Activated naive CD8-positive, alpha-beta T cell treated with anti-CD3 and anti-CD28 coated beads for 36 hours (primary cell): ENCODE measurements at places on chromosomes 11 and 22.

DNA sequence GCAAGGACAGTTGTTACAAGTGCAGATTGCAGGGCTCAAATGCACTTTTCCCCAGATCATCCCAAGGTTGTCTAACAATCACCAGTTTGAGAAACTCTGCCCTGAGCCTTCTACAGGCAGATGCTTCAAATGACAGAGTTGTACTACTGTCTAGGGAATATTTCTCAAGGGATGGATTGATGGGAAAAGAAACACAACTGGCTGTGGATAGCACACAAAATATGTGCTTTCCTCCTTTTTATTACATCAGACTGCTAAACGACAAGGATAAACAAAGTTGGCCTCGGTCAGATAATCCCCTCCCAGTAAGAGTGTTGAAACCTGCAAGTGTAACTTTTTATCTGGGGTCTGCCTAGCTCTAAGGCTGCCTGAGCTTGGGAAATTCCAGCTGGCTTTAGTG is 46.6 kb upstream of the SORL1-AS1 start:
- no peak for DNase-seq

DNA sequence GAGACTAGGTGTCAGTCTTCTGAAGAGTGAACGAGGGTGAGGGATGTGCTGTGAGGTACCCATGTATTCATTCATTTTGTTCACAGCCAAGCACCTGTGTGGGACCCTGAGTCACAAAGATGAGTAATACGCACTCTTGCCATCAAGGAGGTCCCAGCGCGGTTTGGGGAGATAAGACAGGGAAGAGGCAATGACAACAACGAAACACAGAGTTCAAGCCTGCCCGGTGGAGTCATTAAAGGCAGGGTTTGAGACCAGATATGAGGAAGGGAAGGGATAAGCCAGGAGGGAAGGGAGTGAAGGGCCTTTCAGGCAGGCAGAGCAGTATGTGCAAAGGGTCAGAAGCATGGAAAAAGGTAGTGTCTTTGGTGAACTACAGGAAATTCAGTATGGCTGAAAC is 4.6 kb downstream of the DCHS1 start:
- DNase-seq: peak; percentile 49

DNA sequence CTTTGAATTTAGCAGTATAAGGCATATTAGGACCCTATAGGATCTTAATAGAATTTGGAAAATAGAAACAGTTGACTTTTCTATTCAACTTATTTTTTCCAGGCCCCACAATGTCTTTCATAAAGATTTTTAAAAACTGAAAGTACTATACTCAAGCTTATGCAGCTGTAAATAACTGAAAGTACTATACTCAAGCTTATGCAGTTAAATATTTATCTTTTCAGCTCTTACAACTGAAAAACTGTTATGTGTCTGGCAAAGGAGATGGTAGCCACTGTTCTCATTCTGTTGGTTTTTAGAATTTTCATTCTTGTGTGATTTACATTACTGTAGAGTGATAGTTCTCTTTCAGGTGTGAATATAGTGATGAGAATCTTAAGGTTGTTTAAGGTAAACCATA is 16.5 kb downstream of the HIPK3 start:
- DNase-seq: no peak

GRCh38 chr11:6586434-6587359 is 16.7 kb downstream of the RRP8 start:
- DNase-seq: no peak

- peak; percentile 16 for DNase-seq
Observed at GRCh38 chr11:114026355-114026754, 33.2 kb upstream of the ZBTB16 start.

DNA sequence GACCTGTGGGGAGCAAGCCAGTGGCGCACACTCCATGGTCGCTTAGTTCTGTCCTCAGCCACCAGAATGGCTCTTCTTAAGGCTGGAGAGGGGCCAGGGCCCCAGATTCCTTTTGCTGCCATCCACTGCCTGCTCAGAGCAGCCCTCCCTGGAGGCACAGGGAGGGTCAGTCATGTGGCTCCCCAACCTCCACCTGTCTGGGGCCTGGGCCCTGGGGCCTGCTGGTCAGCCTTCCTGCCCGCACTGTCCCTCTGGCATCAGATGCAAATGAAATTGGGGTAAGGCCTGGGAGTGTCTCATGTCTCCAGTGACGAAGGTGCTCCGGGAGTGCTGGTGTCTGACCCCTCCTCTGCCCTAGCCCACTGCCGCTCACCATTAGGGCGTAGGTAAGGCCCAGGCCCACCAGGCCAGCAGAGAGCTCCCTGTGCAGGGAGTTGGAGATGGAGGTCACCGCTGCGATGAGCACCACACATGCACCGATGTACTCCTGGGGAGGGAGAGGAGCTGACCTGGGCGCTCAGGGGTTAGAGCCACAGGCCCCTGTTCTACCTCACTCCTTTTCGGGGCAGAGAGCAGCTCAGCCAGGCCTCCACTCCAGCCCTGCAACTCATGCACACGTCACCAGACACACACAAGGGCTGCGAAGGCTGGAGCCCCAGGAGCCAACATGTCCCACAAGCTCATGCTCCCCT is 9.0 kb upstream of the KCNJ11 start:
- no peak for DNase-seq

DNA sequence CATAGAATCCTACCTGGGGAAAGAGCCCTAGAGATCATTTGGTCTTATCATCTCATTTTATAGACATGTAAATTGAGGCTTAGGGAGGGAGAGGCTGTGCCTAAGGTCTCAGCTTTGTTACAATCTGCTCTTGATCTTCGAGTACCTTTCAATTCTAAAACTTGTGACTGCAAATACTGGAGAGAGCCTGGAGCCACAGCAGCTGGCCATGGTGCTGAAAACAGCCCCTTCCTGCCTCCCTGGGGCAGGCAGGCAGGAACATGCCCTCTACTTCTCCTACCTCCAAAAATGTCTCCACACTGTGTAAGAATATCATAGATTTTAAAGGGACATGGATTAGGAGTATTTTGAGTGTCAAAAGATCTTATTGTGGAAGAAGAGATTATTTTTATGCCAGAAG is 52.2 kb downstream of the C22orf42 start:
- no peak for DNase-seq

- no peak for DNase-seq
Observed at GRCh38 chr11:1399386-1400316, 9.9 kb downstream of the BRSK2 start.

GRCh38 chr11:106121570-106122320 is 44.3 kb downstream of the AASDHPPT start:
- DNase-seq: no peak

- no peak for DNase-seq
Observed at GRCh38 chr11:111310088-111310487, 11.7 kb downstream of the POU2AF3 start.

GRCh38 chr22:46635756-46636155 is 15.6 kb downstream of the GRAMD4 start:
- no peak for DNase-seq

DNA sequence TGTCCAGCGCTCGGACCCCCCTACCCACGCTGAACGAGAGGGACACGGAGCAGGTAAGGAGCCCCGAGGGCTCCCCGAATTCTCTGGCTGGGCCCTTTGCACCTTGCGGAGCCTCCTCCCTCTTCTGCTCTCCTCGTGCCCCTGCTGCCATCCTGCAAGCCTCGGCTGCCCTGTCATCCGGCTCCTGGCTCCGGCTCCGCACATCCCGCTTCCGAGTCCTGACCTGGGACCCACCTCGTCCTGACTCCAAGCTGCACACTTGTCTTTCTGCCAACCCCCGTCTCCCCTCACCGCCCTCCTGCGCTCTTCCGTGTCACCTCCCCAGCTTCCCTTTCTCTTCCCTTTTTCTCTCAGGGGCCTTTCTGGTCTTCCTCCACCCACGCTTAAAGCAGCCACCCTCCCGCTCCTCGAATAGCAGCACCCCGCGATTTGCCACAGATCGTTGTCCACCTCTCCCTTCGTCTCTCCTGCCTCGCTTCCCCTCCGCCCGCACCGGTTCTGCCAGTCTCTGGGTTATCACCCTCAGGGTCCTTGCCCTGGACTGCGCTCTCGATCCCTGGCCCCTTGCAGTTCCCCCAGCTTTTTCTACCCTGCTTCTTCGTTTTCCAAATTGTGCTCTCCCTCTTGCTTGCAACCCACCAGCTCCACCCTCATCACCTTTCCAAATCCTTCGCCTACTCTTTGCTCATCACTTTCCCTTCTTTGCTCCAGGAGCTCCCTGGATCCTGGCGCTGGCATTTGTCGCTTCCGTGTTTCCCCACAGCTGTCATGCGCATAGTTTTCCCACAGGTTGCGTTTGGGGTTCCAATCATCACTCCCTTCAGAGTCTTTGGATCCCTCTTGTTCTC is 822 bp downstream of the MARK2 start:
- peak; percentile 43 for DNase-seq

- DNase-seq: no peak
Observed at GRCh38 chr11:78021611-78022010, 1.5 kb downstream of the KCTD14 start.

- no peak for DNase-seq
Observed at GRCh38 chr11:122729139-122729538, 73.6 kb downstream of the UBASH3B start.

GRCh38 chr11:69488543-69488940 is 7.1 kb downstream of the LINC01488 start:
- DNase-seq: no peak

- no peak for DNase-seq
Observed at GRCh38 chr11:126327281-126328000, 23.6 kb downstream of the DCPS start.

DNA sequence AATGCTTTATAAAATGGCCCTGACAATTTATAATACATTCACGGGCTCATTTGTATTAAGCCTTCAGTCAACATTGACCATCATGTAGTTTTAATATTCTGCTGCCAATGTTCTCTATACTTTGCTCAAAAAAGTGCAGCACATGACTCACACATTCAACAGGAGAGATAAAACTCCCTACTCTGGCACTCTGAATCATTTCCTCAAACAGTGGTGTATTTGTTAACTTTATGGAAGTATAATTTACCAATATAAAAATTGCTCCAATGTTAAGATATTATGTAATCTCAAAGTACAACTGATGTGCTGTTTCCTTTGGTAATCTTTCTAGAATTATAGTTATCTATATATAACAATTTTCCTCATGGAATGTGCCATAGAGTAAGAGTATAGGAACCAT is 39.9 kb downstream of the MAML2 start:
- no peak for DNase-seq

DNA sequence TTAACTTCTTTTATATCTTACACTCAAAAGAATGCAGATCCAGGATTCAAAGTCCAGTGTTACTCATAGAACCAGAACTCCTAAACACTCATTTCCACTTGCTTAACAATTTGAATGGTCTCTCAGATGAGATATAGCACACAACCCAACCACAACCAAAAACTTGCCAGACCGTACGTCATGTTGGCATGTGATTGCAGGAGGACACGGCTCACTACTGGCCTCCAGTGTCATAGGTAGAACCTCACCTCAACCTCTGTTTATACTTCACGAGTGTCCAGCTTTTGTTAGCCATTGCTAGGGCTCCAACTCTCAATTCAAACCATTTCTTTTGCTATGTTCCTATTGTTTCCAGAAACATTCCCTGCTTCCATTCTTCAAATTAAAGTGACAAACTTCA is 58.5 kb upstream of the PDGFD start:
- no peak for DNase-seq

- DNase-seq: no peak
Observed at GRCh38 chr22:46533070-46533833, 4.2 kb downstream of the CELSR1 start.

GRCh38 chr11:117859061-117859460 is 17.4 kb downstream of the FXYD6 start:
- DNase-seq: no peak

GRCh38 chr11:57210781-57211180 is 26.3 kb downstream of the APLNR start:
- no peak for DNase-seq

GRCh38 chr11:33266393-33267215 is 9.4 kb downstream of the HIPK3 start:
- DNase-seq: no peak

- DNase-seq: peak; percentile 36
Observed at GRCh38 chr11:20599221-20600019, at the start of gene SLC6A5. SLC6A5 (plus strand) TSS chr11:20599608; CDS start chr11:20599673, 65 bp downstream.
